ENCODE measurements at places on chromosomes 6 and 20. TPM values are rescaled to one million over a fixed set of nuclear protein-coding genes. Genes with fewer than 3 reads are reported as not detected.

CTAGE9 gene
- not detected for total RNA-seq

SLC32A1 gene
- not detected for total RNA-seq

RALY gene
- total RNA-seq, result 53.9 TPM

SLC25A27 gene
- 41.5 TPM for total RNA-seq

HCK gene
- total RNA-seq, result 8.3 TPM

PBOV1 gene
- not detected for total RNA-seq

ACTL10 gene
- total RNA-seq, result 0.95 TPM

PLN gene
- total RNA-seq, result 178 TPM

SAMD3 gene
- 6.3 TPM for total RNA-seq

CRISP3 gene
- 31.8 TPM for total RNA-seq

NKX2-4 gene
- not detected for total RNA-seq

IMPG1 gene
- 0.21 TPM for total RNA-seq

HBS1L gene
- total RNA-seq, result 105 TPM

TSHZ2 gene
- 35.0 TPM for total RNA-seq

HLA-G gene
- total RNA-seq, result not detected

SLC22A2 gene
- not detected for total RNA-seq

PRR18 gene
- total RNA-seq, result not detected

Measured in urinary bladder (tissue), 4 donors.